CD8-positive, alpha-beta memory T cell (primary cell): ENCODE measurements at places on chromosomes 4 and X. TPM values are rescaled to one million over a fixed set of nuclear protein-coding genes. Genes with fewer than 3 reads are reported as not detected.

Gene PTCHD1
- total RNA-seq = not detected

GRCh38 chr4:98448908-98449307 lies 187.7 kb downstream of the RAP1GDS1 start:
- DNase-seq = no peak

Gene FAAH2
- 2.0 TPM for total RNA-seq

- DNase-seq = no peak
Measured at GRCh38 chr4:97150966-97151365, 992.3 kb downstream of the STPG2 start.

DNA sequence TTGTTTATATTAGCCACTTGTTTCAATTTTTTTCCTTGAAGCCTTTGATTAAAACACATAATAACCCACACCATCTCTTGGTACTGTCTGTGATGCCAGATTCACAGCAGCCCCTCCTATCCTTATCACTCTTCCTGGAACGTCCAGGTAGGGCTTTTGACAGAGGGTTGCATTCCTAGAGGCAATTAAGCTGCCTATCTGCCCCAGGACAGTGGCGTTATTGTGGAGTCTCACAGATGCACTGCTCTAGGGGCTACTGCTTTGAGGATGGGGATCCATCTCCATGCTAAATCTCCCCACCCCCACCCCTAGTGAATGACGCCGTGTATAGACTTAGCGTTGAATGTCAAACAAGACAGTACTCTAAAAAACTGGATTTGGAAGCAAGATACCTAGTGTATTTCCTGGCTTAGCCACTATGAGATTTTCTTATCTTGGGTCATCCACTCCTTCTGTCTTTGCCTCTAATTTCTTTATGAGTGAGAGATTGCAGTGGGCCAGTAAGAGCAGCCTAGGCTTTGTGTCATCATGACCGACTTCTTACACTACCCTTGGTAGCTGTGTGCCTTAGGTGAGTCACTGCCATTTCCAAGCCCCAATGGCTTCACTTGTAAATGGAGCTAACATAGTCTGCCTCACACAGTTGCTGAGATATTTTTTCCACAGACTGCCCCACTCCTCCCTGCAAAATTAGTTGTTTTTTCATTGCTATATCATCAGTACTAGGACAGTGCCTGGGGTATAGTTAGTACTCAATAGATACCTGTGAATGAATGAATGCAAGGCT lies 90.9 kb downstream of the EGF start:
- no peak for DNase-seq

Gene PAGE5
- 1.1 TPM for total RNA-seq

Gene BST1
- total RNA-seq = 0.44 TPM

DNA sequence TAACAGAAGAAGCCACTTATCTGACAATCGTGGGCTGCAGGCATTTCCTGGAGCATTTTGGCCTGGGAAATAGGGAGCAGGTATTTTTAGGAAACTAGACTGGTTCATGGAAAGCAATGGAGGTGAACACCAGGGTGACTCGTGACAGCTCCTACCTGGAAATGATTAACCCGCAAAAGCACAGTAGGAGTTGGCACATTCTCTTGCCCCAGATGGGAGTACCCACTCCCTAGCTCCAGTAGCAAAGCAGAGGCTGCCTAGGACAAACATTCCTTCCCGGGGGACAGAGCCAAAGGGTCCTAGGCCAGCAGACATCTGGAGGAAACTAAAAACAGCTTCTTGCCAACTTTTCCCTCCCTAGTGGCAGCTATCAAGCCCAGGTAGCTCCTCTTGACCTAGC lies 29.0 kb downstream of the RTL5 start:
- no peak for DNase-seq

Gene AMTN
- not detected for total RNA-seq

Gene KLHL13
- 0.11 TPM for total RNA-seq
